ENCODE measurements at places on chromosomes 3 and 15.

DNA sequence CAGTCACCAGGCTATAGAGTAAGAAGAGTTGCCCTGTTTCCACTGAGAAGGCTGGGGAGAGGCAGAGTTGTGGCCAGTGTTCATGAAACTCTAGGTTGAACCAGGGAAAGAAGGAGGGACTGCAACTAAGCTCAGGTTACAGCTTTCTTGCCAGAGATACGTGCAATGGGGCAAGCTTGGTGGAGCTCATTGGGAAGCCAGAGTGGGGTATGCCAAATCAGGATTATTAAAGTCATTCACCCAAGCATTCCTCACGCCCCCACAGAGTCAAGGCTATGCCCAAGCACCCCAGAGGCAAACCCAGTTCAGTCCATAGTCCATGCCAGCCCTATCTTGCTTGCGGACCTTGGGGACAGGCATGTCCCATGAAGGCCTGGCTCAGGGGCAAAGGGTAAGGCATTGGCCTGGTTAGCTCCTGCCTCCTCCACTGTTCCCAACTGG is 17.6 kb downstream of the SLC6A20 start:
- peak; percentile 82 for DNase-seq

- DNase-seq, result no peak
Measured at GRCh38 chr15:58410353-58410752, 21.4 kb upstream of the LIPC start.

GRCh38 chr3:32336113-32336498 is 55.5 kb upstream of the CMTM7 start:
- no peak for DNase-seq

DNA sequence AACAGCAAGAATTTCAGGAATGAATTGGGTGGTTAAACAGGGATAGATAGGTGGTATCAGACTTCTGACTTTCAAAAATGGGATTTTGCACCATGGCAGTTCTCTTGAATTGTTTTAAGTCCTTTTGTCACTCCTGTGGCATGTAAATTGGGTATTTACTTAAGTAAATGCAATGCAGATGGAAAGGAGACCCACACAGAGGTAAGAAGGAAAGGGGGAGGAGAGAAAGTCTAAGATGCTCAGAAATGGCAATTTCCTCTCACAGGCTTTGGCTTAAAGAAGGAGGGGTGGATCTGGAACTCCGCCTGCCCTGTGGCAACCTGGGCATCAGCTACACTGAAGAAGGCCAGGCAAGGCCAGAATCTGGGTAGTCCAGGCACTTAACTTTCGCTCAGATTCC is 197.1 kb upstream of the UBE2E1 start:
- no peak for DNase-seq

DNA sequence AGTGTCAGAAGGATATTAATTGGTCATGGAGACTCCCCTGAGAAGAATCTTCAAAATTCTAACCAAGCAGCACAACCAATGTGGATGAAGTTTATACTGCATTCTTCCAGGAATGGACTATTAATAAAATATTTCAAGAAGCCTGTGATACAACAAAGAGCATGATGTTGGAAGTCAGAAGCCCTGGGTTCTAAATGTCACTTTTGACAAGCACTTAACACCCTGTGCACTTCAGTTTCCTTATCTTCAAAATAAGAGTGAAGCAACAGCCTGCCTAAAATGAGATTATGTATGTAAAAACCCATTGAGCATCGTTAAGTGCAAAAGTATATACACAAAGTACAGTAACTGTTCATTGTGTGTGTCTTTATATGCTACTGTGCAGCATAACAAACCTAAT is 369.4 kb downstream of the NTRK3 start:
- no peak for DNase-seq

GRCh38 chr15:98853161-98853560 is 154.4 kb downstream of the PGPEP1L start:
- DNase-seq, result no peak

DNA sequence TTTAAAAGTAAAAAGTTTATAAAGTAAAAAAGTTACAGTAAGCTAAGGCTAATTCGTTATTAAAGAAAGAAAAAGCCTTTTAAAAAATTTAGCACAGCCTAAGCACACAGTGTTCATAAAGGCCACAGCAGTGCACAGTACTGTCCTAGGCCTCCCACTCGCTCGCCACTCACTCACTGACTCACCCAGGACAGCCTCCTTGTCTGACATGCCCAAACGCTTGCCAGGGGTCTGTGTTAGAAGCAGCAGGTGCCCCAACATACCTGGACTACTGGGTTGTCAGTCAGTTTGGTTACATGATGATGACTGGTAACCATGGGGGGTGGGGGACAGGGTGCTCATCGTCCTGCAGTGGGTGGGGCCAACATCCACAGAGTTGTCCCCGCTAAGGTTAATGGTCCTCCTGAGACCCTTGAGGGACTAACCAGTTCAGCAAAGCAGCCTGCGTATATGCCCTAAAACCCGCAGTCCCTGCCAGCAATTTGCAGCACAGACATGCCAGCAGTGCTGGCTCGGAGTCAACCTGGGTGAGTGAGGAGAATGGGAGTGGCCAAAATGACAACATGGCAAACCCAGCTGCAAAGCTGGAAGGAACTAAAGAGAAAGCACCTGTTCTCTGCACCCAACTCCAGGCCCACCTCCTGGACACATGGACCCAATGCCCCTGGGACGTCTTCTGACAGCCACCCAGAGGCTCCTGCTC is 49.2 kb downstream of the CYFIP1 start:
- DNase-seq, result no peak

- no peak for DNase-seq
Measured at GRCh38 chr3:76043746-76044145, 258.4 kb upstream of the ZNF717 start.

DNA sequence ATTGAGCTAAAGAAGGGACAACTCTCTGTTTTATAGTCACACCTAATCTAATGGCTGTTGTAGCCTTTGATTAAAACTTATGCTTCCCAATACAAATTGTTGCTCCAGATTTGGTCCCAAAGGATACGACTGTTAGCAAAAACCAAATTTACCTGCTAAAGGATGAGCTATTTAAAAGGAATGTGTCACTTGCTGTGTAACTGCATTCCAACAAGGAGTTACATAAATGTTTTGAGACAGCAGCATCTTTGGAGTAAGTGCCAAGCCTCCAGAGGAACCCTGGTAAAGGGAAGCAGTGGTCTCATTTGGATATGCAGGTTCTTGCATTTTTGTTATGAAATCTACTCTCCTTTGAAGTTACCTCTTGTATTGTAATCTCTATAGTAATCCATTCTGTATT is 233.3 kb downstream of the THSD4 start:
- DNase-seq, result no peak

GRCh38 chr3:120198305-120198878 is 86.6 kb downstream of the GPR156 start:
- no peak for DNase-seq

GRCh38 chr3:131323792-131324191 is 57.8 kb upstream of the NUDT16 start:
- DNase-seq, result no peak

DNA sequence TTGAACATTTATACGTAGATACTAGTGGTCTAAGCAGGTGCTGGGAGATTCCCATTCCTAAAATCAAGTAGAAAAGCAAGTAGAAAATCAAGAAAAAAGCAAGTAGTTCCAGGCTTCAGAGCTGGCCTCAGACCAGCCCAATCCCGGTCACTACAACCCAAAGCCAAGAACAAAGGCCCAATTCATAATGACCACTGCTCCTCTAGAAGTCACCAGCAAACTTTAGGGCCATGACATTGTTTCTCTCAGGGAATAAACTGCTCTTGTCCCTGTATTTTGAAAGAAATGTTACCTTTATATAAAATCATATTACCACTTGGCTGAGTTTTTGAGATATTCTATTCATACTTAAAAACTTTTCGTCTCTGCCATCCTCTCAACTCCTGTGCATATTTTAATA is 106.3 kb upstream of the IL12A start:
- DNase-seq, result no peak

DNA sequence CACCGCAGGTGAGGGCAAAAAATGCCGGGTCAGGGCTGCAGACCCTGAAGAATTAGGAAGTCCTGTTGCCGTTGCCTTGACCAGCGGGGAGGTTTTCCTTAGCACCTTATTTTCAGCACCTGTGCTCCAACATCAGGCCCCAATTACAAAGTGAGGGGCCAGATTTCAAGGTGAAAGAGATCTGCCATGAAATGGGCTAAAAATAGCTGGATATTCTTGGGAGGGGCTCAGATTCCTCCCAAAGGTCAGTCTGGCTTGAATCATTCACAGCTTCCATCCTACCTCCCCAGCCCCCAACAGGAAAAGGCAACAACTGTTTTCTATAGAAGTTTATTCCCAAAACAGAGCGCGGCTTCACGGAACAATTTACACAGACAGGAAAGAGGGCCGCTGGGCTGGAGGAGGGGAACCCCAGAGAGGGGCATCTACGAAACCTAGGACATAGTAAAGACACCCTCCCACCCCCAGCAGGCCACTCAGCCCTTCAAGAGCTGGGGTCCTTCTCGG is 941 bp upstream of the SLC26A6 start:
- DNase-seq, result no peak

GRCh38 chr15:89714775-89715174 is 24.2 kb downstream of the WDR93 start:
- no peak for DNase-seq

GRCh38 chr3:13039213-13039896 is 33.9 kb downstream of the IQSEC1 start:
- no peak for DNase-seq

DNA sequence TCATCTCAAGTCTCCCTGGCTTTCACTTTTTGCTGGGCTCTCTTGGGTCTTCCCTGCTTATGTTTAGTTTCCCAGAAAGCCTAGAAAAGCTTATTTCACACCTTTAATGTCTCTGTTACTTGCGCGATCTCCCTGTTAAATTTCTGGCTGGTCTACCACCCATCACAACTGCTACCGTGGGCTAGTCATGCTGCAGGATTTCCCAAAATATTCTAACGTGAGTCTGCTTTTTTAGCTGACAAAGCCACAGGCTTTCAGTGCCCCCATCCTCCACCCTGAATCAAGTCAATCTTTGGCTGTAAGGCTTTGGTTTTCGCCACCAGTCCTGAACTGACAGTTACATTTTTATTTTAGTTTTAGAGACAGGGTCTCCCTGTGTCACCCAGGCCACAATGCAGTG is 74.1 kb downstream of the SUMF1 start:
- no peak for DNase-seq

DNA sequence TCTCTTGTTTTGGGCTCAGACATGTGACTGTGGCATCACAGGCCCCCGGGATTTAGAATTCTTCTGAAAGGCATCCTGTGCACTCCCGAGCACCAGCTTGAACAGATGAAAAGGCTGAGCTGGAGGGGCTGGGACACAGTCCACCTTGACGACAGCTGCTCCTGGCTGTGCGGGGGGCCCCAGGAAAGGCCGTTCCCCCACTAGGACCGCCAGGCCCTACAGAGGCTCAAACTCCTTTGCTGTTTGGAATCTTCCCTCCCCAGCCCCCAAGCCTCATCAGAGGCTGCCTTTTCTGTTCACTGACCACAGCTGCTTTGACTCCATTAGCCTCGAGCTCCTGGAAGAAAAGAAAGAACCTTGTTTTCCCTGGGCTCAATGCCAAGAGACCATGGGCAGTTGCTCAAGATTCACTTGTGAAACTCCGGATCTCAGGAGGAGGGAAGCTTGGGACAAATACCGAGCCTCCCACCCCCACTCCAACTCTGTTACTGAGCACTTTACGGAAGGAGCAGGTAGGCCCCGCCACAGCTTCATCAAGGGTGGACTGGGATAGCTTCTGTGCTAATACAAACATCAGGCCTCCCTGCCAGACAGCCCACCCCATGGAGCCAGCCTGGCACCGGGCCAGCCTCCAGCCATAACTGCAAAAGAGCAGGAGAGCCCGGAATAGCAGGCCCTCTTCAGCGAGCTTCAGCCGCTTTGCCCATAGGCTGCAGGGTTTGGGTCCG is 15.7 kb downstream of the CIDEC start:
- peak; percentile 93 for DNase-seq

- DNase-seq, result no peak
Measured at GRCh38 chr15:101242160-101242998, 9.5 kb downstream of the CHSY1 start.

- no peak for DNase-seq
Measured at GRCh38 chr3:55189359-55189801, 261.5 kb upstream of the LRTM1 start.

DNA sequence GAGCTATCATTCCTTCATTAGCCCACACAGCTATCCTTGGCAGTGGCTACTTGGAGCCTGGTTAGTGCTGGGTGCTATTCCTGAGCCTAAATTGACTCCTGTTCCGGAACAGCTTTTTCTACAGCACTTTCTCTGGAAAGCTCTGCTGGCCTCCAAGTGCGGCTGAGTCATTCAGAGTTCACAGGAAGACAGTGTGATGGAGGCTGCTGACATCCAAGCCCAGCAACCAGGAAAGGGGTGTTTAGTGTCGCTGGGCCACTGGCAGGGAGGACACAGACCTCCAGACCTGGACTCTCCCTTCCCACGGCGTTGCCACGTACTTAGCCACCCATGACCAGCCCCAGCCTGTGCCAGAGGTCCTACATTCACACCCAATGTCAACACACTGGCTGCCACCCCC is 28.7 kb downstream of the CACNA2D2 start:
- DNase-seq, result no peak

GRCh38 chr15:82551646-82552247 is 11.5 kb upstream of the RPS17 start:
- peak; percentile 5 for DNase-seq

GRCh38 chr3:38190481-38190881 is 25.1 kb downstream of the OXSR1 start:
- DNase-seq, result no peak

DNA sequence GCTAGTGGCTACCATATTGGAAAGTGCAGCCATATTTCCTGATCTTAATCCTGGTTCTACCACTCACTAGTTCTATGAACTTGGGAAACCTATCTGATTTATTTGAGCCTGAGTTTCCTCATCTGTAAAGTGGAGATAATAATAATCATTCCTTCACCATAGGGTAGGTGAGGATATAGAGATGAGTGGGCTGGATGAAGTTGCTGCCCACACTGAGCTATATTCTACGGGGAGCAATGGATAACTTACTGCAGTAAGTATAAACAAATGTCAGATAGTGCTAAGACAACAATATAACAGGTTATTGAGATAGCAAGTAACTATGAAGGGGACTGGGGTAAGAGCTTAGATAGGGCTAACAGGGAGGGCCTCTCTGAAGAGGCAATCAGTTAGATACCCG is 251.5 kb upstream of the ADAMTS9 start:
- no peak for DNase-seq

DNA sequence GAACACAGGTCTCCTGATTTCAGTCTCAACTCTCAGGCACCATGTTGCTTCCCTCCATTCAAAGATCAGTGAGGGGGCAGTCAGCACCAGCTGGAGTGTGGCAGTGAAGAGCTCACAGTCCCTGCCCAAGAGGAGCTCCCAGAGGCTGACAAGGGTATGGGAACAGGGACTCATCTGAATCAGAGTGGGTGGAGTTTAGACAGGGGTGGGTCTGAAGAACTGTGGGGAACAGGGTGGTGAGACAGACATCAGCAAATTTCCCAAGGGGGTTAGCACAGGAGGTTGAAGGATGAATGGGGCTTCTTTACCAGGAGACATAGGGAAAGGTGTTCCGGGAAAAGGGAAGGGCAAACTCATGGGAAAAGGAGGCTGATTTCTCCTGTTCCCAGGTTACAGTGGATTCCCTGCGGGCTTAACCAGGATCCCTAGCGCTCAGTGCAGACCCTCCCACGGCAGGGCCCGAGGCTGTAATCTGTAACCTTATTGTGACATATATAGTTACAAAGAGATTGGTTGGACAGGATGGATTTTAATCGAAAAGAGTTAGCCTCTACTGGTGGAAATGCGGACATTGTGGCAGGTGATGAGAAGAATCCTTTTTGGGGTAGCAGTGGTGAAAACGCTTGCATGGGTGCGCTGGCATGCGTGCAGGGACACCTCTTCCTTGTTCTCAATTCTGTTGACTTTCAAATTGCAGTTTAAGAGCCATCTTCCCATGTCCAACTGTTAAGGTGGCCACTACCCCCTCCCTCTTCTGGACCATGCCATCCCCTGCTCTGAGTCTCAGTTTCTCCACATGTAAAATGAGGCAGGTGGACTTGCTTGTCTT is 160.3 kb downstream of the SMAD6 start:
- DNase-seq, result peak; percentile 40
